ENCODE measurements at places on chromosomes 1 and 21. TPM values are rescaled to one million over a fixed set of nuclear protein-coding genes. Genes with fewer than 3 reads are reported as not detected.

DNA sequence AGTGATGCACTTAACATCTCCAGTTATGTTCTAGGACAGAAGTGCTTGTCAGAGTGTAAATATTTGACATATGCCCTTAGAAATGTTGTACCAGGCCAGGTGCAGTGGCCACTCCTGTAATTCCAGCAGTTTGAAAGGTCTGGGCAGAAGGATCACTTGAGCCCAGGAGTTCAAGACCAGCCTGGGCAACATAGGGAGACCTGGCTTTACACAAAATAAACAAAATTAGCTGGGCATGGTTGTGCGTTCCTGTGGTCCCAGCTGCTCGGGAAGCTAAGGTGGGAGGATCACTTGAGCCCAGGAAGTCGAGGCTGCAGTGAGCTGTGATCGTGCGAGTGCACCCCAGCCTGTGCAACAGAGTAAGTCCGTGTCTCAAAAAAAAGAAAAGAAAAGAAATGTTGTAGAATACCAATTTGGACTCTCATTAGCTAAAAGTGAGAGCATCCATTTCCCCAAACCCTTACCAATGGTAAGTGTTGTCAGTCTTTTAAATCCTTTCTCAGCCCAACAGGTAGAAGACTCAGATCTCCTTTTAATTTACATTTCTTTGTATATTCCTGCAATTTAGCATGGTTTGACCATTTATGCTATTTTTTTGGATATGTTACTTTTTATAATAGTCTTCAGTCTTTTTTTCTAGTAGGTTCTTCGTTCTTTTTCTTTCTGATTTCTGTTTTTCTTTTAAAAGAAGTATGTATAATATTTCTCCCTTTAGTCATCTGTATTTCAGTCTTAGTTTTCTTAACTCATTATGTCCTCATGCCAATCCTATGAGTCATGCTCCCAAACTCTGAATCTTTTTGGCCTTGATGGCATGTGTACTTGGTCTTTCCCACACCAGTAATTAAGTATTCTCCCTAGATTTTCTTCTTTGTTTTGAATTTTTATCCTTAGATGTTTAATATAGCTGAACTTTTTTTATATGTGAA, 74.4 kb downstream of the CAMTA1 start:
- no peaks in the 10 kb centered on the region for H3K27me3 ChIP-seq
- H3K36me3 ChIP-seq, result no peaks in the 10 kb centered on the region
- H3K27ac ChIP-seq, result no peak overlapping the region
- no peak for DNase-seq

DNA sequence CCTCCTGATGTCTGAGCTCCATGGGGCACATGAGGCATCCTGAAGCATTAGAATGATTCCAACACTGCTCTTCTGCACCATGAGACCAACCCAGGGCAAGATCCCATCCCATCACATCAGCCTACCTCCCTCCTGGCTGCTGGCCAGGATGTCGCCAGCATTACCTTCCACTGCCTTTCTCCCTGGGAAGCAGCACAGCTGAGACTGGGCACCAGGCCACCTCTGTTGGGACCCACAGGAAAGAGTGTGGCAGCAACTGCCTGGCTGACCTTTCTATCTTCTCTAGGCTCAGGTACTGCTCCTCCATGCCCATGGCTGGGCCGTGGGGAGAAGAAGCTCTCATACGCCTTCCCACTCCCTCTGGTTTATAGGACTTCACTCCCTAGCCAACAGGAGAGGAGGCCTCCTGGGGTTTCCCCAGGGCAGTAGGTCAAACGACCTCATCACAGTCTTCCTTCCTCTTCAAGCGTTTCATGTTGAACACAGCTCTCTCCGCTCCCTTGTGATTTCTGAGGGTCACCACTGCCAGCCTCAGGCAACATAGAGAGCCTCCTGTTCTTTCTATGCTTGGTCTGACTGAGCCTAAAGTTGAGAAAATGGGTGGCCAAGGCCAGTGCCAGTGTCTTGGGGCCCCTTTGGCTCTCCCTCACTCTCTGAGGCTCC, 11.1 kb upstream of the RASSF5 start:
- H3K27ac ChIP-seq, result peak overlapping the region; percentile 31
- peaks cover 33% of the 10 kb centered on the region for H3K36me3 ChIP-seq
- H3K27me3 ChIP-seq, result no peaks in the 10 kb centered on the region

CNTN2 gene
- total RNA-seq, result not detected

PRDM16 gene
- 0.59 TPM for total RNA-seq

HAX1 gene
- total RNA-seq, result 71.9 TPM

DNA sequence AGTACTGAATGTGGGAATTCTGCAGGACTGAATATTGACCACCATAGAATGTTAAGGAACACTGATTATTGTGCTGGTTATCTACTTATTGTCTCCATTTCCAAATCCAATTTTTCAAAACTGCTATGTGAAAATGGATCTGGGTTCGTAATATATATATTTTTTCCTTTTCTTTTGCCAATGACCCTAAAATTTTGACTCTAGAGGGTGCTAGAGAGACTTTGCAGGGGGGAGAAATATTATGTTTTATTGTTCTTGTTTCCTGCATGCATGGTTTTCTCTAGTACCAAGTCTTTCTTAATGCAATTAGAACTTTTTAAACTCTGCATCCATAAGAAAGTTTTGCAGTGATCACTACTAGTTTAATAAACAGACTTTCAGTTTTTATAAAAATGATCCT, 1256.9 kb downstream of the BRINP3 start:
- no peak for DNase-seq
- H3K4me1 ChIP-seq, result no peaks in the 10 kb centered on the region
- no peaks in the 10 kb centered on the region for H3K36me3 ChIP-seq
- H3K27ac ChIP-seq, result no peak overlapping the region
- H3K4me3 ChIP-seq, result no peak overlapping the region
- no peaks in the 10 kb centered on the region for H3K27me3 ChIP-seq

INSRR gene
- 0.63 TPM for total RNA-seq

TSPEAR gene
- not detected for total RNA-seq

DNA sequence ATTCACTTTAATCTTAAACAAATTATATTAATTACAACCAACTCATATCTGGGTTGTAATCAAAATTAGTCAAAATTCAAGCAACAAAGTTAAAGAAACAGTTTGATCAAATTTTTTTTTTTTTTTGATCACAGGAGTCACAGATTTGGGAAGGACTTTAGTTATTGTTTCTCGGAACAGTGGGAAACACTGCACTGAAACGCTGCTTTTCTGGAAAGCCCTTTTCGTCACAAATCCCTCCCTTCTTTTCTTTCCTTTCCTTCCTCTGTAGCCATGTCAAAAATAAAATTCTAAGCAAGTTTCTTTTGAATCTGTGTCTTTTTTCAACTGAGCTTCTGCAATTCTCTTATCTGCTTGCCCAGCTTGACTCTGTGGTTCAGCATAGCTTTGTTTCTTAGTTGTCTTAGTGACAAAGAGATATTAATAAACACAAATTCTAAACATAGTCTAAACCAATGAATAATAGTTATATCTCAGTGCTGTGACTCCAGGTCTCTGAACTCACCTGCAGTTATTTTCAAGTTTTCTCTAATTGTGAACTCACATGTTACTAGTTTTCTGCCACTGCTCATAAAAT, 53.8 kb downstream of the PTGS2 start:
- H3K27ac ChIP-seq, result no peak overlapping the region
- DNase-seq, result no peak
- no peaks in the 10 kb centered on the region for H3K27me3 ChIP-seq
- no peaks in the 10 kb centered on the region for H3K4me1 ChIP-seq
- H3K36me3 ChIP-seq, result no peaks in the 10 kb centered on the region
- no peak overlapping the region for H3K4me3 ChIP-seq

NUDT4B gene
- not detected for total RNA-seq

OR2T12 gene
- total RNA-seq, result not detected

GRCh38 chr1:54768093-54768492, 3.8 kb upstream of the PARS2 start:
- no peak overlapping the region for H3K4me3 ChIP-seq
- H3K27ac ChIP-seq, result no peak overlapping the region
- H3K4me1 ChIP-seq, result no peaks in the 10 kb centered on the region
- H3K36me3 ChIP-seq, result no peaks in the 10 kb centered on the region

OR6K3 gene
- total RNA-seq, result not detected

FAM72A gene
- total RNA-seq, result 1.1 TPM

GRCh38 chr1:60891281-60891680, 191.1 kb upstream of the NFIA start:
- H3K4me3 ChIP-seq, result no peak overlapping the region
- H3K4me1 ChIP-seq, result no peaks in the 10 kb centered on the region
- no peak overlapping the region for H3K27ac ChIP-seq
- no peak for DNase-seq

- no peaks in the 10 kb centered on the region for H3K36me3 ChIP-seq
- H3K27me3 ChIP-seq, result no peaks in the 10 kb centered on the region
- no peak overlapping the region for H3K4me3 ChIP-seq
- no peaks in the 10 kb centered on the region for H3K4me1 ChIP-seq
- H3K27ac ChIP-seq, result no peak overlapping the region
- no peak for DNase-seq
Observed at GRCh38 chr1:178075333-178075732, 18.6 kb upstream of the RASAL2 start.

CHODL gene
- total RNA-seq, result not detected

CYP4X1 gene
- total RNA-seq, result not detected

NR5A2 gene
- not detected for total RNA-seq

GRCh38 chr1:216113181-216113580, 310.1 kb downstream of the USH2A start:
- H3K4me1 ChIP-seq, result no peaks in the 10 kb centered on the region
- H3K36me3 ChIP-seq, result no peaks in the 10 kb centered on the region
- no peak overlapping the region for H3K27ac ChIP-seq
- no peak for DNase-seq

- no peak overlapping the region for H3K4me3 ChIP-seq
- no peaks in the 10 kb centered on the region for H3K36me3 ChIP-seq
- H3K27ac ChIP-seq, result no peak overlapping the region
- no peak for DNase-seq
Observed at GRCh38 chr1:91546301-91546581, 45.6 kb downstream of the CDC7 start.

- no peaks in the 10 kb centered on the region for H3K27me3 ChIP-seq
- H3K27ac ChIP-seq, result no peak overlapping the region
- no peak for DNase-seq
- no peak overlapping the region for H3K4me3 ChIP-seq
- H3K4me1 ChIP-seq, result no peaks in the 10 kb centered on the region
Observed at GRCh38 chr1:200432586-200432985, 22.8 kb upstream of the ZNF281 start.

DNA sequence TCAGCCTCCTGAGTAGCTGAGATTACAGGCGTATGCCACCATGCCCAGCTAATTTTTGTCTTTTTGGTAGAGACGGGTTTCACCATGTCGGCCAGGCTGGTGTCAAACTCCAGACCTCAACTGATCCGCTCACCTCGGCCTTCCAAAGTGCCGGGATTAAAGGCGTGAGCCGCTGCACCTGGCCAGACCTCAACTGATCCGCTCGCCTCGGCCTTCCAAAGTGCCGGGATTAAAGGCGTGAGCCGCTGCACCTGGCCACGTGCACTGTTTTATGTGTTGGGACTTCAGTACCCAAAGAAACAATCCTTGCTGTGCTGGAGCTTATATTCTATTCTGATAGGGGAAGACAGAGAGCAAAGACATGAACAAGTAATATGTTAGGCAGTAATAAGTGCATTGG, 10.1 kb downstream of the TRAF5 start:
- H3K4me3 ChIP-seq, result no peak overlapping the region
- DNase-seq, result no peak
- H3K27me3 ChIP-seq, result no peaks in the 10 kb centered on the region
- H3K36me3 ChIP-seq, result no peaks in the 10 kb centered on the region
- H3K27ac ChIP-seq, result peak overlapping the region; percentile 69

DNA sequence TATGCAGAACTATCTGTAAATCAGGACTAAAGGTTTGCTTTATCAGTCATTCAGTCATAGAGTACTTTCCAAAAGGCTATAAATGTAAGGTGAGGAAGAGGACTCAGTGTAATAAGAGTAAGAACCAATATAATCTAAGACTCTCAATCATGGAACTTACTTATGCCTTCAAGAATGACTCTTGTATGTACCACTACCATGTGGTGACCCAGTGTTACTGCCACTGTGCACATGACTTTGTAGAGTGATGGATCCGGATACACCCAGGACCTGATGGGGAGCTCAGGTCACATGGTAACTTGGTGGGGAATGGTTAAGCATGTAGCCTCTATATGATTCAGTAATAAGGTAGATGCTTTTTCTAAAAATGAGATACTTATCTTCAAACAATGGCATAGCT, 2099.8 kb downstream of the MRPL39 start:
- H3K27ac ChIP-seq, result no peak overlapping the region
- no peak overlapping the region for H3K4me3 ChIP-seq
- no peaks in the 10 kb centered on the region for H3K27me3 ChIP-seq
- no peaks in the 10 kb centered on the region for H3K36me3 ChIP-seq
- H3K4me1 ChIP-seq, result no peaks in the 10 kb centered on the region

DNA sequence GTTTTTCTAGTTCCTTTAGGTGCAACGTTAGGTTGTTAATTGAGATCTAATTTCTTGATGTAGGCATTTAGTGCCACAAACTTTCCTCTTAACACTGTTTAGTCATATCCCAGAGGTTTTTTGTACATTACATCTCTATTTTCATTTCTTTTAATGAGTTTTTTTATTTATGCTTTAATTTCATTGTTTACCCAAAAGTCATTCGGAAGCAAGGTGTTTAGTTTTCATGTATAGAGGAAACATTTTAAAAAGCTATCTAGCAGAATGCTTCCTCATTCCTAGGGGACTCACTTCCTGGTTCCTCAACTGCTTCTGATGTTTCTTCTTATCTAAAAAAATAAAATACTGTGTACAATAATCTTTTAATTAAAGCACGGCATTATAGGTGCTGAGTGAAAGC, 307.2 kb upstream of the CAMK1G start:
- H3K4me1 ChIP-seq, result no peaks in the 10 kb centered on the region
- H3K36me3 ChIP-seq, result no peaks in the 10 kb centered on the region
- H3K4me3 ChIP-seq, result no peak overlapping the region
- H3K27ac ChIP-seq, result no peak overlapping the region

- H3K4me1 ChIP-seq, result no peaks in the 10 kb centered on the region
- H3K27me3 ChIP-seq, result no peaks in the 10 kb centered on the region
- peaks cover 83% of the 10 kb centered on the region for H3K36me3 ChIP-seq
- H3K27ac ChIP-seq, result no peak overlapping the region
- no peak overlapping the region for H3K4me3 ChIP-seq
- DNase-seq, result no peak
Observed at GRCh38 chr1:11151114-11151513, 38.0 kb upstream of the ANGPTL7 start.

GRCh38 chr1:40820911-40821693, 37.5 kb downstream of the KCNQ4 start:
- no peaks in the 10 kb centered on the region for H3K27me3 ChIP-seq
- H3K36me3 ChIP-seq, result no peaks in the 10 kb centered on the region
- DNase-seq, result no peak

DNA sequence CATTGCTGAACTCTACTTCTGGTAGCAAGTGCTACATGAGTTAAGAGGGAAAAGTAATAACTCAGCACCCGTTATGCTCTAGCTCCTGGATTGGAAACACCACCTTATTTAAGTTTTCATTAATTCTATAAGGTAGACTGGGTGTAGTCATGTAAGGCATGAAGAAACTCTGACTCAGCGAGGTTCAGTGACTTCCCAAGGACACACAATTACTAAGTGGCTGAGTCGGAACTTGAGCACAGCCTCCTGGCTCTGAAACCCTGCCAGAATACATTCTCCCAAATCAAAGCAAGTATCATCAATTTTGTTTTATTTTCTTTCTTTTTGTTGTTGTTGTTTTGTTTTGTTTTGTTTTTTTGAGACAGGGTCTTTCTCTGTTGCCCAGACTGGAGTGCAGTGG, 29.1 kb upstream of the SCCPDH start:
- H3K27me3 ChIP-seq, result no peaks in the 10 kb centered on the region
- DNase-seq, result no peak
- no peaks in the 10 kb centered on the region for H3K4me1 ChIP-seq
- no peak overlapping the region for H3K27ac ChIP-seq
- H3K36me3 ChIP-seq, result no peaks in the 10 kb centered on the region
- H3K4me3 ChIP-seq, result no peak overlapping the region

Data from naive thymus-derived CD4-positive, alpha-beta T cell (primary cell).